Kidney (tissue), 22 donors: ENCODE measurements at places on chromosomes 1 and 21. TPM values are rescaled to one million over a fixed set of nuclear protein-coding genes. Genes with fewer than 3 reads are reported as not detected.

DNA sequence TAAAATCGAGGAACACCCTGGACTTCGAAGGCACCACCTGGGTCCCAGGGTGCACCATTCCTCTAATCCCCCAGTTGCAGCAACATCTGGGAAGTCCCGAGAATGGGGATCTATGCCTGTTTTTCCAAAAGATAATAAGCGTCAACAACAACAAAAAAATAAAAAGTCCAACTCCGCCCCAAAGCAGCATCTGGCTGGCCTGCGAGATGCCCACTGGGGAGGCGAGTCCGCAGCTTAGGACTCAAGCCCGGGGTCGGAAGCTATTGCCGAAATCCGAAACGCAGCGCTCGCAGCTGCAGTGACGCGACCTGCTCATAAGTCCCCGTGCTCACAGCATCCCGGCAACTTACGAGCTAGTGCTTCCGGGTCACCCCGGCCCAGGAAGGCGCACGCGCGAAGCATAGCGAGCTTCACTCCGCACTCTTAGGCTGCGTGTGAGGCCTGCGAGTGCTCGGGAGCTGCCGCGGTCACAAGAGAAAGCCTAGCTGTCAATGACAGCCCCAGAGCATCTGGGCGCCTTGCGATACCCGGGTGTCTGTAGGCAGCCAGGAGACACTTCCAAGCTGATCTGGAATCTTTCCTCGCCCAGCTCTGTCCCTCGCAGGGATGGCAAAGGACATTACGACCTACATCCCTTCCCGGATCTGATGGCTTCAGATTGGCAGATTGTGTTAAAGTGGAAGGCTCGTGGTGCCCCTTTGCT lies 9.9 kb upstream of the LTN1 start:
- H3K27ac ChIP-seq, result peak overlapping the region; percentile 85
- peaks cover 11% of the 10 kb centered on the region for H3K36me3 ChIP-seq

DNA sequence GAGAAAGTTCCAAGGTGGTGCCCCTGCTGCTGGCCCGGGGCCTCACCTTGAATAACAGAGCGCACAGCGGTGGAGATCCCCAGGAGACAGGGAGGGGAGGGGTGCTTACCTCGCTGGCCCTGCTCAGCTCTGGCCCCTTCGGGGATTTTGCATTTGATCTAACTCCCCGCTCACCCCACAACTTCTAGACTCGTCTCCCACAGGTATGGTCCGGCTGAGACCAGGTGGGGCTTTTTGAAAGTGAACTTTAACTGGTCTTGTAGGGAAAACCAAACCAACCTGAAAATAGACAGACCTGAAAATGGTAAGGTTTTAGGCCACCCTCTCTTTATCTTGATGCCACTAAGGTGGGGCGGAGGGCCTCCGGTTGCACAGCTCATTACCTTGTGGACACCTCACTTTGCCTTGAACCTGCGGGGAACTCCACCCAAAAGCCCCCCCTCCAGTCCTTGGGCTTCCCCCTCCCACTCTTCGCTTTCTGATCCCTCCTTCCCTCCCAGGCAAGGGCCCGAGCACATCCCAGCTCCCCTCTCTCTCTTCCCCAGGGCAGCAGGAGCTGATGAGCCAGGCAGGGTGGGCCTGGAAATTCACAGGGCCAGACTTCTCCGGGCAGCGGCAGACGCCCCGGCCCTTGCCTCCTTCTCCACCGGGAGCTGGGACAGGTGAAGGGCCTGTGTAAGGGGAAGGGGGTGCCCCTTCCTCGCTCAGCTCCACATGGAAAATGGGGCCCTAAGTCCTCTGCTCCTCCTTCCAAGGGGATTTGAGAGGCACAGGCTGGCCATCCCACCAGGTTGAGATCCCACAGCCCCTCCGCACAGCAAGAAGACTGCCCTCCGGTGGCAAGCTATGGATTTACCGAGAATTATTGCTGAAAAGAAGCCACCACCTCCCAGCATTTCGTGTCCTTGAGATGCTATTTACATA lies 16.1 kb downstream of the TNFRSF8 start:
- H3K27ac ChIP-seq, result no peak overlapping the region
- no peaks in the 10 kb centered on the region for H3K4me1 ChIP-seq
- H3K36me3 ChIP-seq, result no peaks in the 10 kb centered on the region
- H3K4me3 ChIP-seq, result no peak overlapping the region
- DNase-seq, result peak; percentile 66

CACNA1S gene
- not detected for total RNA-seq

SLC22A15 gene
- total RNA-seq, result 9.8 TPM

GRCh38 chr1:225476538-225476988 lies 48.7 kb upstream of the LBR start:
- no peak for DNase-seq
- H3K27ac ChIP-seq, result no peak overlapping the region
- H3K36me3 ChIP-seq, result no peaks in the 10 kb centered on the region
- H3K4me3 ChIP-seq, result no peak overlapping the region
- no peaks in the 10 kb centered on the region for H3K27me3 ChIP-seq

DNA sequence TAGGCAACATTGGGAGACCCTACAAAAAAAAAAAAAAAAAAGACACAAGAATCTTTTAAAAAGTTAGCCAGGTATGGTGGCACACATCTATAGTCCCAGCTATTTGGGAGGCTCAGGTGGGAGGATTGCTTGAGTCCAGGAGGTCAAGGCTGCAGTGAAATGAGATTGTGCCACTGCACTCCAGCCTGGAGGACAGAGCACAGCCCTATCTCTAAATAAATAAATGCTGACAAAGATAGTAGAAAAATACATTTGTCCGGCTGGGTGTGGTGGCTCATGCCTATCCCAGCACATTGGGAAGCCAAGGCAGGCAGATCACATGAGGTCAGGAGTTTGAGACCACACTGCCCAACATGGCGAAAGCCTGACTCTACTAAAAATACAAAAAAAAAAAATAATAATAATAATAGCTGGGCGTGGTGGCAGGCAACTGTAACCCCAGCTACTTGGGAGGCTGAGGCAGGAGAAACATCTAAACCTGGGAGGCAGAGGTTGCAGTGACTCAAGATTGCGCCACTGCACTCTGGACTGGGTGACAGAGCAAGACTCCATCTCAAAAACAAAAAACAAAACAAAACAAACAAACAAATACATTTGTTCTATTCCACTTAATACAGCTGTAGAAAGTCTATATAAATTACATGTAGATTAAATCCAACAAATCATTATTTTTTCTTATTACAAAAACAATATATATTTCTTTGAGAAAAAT lies 48.5 kb downstream of the PHACTR4 start:
- no peak for DNase-seq
- H3K4me3 ChIP-seq, result no peak overlapping the region
